Mucosa of descending colon (tissue), 3 donors: ENCODE measurements at places on chromosomes 2 and 18.

GRCh38 chr2:234422981-234423431, 73.9 kb downstream of the ARL4C start:
- DNase-seq, result peak; percentile 41

- no peak for DNase-seq
Observed at GRCh38 chr2:153939124-153939796, 67.5 kb downstream of the GALNT13 start.

GRCh38 chr18:23353459-23353858, 99.6 kb upstream of the RIOK3 start:
- no peak for DNase-seq

DNA sequence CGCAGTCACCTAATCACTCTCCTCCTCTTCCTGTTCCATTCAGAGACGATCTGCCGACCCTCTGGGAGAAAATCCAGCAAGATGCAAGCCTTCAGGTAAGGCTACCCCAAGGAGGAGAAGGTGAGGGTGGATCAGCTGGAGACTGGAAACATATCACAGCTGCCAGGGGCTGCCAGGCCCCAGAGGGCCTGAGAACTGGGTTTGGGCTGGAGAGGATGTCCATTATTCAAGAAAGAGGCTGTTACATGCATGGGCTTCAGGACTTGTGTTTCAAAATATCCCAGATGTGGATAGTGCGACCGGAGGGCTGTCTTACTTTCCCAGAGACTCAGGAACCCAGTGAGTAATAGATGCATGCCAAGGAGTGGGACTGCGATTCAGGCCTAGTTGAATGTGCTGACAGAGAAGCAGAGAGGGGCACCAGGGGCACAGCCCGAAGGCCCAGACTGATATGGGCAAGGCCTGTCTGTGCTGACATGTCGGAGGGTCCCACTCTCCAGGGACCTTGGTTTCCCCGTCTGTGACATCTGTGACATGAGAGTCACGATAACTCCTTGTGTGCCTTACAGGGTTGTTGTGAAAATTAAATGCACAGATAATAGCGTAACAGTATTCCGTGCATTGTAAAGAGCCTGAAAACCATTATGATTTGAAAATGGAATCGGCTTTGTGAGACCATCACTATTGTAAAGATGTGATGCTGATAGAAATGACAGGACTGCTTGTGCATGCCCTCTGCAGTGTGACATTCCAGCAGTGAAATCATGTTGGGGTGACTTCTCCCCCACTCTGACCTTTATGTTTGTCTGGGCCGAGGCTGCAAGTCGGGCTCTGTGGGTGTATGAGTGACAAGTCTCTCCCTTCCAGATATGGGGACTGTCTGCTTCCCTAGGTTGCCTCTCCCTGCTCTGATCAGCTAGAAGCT, 510 bp downstream of the IL1RN start:
- DNase-seq, result no peak

GRCh38 chr18:45365835-45366234, 249.4 kb upstream of the SLC14A2 start:
- DNase-seq, result no peak

DNA sequence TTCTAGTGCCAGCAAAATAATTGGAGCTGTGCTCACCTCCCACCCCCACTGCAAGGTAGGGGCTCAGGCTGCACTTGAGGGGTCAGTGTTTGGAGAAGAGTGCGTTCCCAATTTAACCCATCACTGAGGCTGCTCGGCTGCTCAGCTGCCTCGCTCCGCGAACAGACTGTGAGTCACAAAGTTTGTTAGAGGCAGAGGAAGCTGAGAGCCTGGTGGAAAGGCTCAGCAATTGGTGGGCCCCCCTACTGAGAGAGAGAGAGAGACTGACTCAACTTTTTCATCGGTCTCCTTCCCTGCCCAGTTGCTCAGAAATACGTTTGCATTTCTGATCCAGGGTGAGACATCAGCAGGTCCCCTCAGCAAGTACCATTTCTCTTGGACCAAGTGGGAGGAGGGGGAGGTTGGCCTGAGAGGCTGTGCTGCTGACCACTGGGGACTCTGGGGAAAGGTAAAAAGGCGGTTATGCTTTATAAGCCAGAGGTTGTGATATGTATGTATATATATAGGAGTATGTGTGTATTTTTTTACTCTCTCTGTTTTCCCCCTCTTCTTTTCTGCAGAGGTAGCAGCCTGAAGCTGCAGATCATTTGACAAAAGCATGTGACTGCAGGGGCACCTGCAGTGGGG, 1.5 kb downstream of the EFR3B start:
- no peak for DNase-seq

DNA sequence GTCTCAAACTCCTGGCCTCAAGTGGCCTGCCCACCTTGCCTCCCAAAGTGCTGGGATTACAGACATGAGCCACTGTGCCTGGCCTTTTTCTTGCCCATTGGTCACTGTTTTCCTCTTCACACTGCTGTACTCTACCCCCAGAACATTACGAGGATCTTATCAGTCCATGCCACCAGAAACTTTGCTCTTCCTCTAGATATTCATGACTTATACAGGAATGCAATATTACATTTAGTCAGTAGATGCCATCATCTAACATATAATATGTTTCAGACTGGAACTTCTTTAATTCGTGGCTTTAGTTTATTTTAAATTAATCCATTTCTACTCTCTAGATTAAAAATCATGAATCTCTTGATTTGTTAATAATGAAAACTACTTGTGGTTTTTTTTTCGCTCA, 135.5 kb downstream of the COMMD1 start:
- DNase-seq, result no peak

GRCh38 chr2:65580824-65581223, 148.4 kb upstream of the SPRED2 start:
- DNase-seq, result no peak

DNA sequence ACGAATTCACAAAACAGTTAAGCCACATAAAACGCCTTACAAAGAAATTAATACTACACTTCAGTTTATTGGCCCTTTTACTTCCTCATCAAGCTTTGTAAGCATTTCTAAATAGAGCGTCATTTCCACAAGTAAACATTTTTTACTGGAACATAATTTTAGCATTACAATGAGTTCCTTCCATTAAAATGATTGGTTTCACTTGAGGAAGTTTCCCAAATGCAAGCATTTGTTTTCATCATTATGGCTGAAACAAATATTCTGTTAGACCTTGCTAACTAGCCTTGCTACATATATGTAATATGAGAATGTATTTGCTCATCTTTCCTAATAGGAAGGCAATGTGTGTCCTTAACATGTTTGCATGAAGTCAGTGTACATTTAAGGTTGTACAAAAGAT, 579.1 kb downstream of the IRS1 start:
- no peak for DNase-seq

GRCh38 chr18:13120983-13121441, 97.5 kb upstream of the LDLRAD4 start:
- no peak for DNase-seq

DNA sequence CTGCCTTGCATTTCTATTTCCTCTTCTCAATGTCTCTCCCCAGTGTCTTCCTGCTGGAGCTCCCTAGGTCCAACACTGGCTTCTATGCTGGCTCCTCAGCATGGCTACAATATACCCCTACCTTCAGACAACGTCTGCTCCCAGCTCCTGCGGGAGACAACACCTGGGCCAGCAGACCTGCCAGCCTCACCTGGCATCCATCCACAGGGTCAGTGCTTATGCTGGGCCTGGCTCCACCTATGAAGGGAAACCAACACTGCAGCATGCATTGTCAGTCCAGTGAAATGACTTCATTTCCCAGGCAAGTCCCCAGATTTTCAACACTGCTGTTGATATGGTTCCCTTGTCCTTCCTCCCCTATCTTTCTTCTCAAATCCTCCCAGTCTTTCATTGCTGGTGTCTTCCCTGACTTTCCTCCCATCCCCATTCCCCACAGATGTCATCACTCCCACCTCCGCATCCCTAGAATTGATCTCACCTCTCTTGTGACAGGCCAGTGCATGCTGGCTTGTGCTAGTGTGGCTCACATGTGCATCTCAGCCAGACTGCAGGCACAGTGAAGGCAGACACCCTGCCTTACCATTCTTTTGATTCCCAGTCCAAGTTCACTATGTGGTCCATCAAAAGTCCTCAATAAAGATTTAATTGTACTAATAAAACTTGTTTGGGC, 98.0 kb downstream of the MYO5B start:
- DNase-seq, result no peak

DNA sequence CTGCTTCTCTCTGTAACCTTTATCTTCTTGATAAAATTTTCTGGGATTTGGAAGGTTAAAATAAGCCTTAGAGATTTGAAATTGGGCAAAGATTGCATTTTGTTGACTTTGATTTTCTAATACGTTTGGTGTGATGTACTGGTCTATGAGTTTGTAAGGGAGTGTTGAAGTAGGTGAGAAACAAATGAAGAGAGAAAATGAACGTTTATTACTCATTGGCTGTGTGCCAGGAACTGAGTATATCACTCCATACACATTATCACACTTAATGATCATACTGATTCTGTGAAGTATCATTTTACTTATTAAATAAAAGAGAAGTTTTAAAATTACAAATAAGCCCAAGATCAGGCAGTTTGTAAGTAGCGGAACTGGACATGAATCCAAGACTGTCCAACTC, 795.1 kb upstream of the ZEB2 start:
- DNase-seq, result no peak

DNA sequence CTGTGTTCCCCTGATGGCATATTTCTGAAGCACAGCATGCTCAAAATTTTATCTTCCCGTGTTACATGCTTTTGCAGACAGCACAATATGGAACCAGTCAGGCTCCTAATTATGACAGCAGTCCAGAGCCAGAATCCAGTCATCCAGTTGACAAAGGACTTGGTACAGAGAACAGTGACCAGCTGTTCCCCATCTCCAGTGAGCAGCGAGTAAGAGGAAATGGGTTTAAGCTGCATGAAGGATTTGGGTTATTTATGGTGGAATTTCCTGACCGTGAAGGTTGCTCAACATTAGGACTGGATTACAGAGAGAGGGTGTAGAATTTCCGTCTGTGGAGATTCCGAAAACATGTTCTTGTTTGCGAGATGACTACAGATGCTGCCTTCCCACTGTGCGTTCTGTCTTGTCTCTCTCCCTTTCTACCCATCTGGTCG, 24.4 kb downstream of the SGPP2 start:
- peak; percentile 32 for DNase-seq
